ENCODE measurements at places on chromosomes 12 and 14.

DNA sequence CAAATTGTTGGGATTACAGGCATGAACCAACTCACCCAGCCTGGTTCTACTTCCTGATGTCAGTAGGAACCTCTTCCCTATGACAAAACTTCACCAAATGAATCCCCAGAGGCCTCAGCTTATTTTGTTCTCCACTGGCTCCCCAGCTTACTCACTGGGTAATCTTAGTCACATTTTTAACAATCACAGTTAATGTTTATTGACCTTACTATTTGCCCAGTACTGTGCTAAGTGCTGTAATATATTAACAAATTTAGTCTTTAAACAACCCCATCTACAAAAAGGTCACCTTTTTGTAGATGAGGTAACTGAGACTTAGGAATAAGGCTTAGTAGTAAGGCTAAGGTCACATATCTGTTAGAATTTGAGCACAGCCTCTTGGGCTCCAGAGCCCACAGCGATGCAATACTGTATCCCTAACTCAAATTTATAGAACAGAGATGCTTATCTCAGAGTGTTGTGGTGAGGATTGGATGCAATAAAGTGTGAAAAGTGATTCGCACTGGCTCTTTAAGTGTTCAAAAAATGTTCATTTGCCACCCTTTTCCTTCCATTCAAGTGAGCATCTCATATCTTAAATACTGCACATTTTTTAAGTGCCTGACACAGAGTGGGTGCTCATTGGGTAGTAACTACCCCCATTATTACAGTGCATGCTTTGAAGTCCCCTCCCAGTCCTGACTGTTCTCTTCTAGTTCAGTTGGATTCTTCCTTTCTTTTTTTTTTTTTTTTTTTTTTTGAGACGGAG is 146.4 kb upstream of the ARHGAP5 start:
- no peak for DNase-seq

DNA sequence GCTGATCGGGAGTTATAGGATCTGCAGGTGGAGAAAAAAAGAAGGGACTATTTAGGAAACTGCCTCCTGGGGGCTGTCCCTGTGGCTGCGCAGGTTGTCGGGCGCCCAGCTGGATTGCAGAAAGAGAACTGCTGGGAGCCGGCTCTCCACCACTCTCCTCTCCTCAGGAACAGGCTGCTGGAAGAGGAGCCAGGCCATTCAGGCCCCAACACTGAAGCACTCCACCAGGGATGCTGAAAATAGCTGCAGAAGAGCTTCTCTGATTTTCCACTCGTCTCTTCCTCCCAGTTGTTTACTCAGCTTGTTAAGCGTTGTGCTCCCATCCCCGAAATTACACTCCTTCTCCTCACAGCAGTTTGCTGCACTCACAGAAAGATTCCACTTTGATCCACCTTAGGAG is 347.3 kb downstream of the GLT1D1 start:
- no peak for DNase-seq

GRCh38 chr12:18363321-18363720 is 102.0 kb downstream of the PIK3C2G start:
- no peak for DNase-seq

DNA sequence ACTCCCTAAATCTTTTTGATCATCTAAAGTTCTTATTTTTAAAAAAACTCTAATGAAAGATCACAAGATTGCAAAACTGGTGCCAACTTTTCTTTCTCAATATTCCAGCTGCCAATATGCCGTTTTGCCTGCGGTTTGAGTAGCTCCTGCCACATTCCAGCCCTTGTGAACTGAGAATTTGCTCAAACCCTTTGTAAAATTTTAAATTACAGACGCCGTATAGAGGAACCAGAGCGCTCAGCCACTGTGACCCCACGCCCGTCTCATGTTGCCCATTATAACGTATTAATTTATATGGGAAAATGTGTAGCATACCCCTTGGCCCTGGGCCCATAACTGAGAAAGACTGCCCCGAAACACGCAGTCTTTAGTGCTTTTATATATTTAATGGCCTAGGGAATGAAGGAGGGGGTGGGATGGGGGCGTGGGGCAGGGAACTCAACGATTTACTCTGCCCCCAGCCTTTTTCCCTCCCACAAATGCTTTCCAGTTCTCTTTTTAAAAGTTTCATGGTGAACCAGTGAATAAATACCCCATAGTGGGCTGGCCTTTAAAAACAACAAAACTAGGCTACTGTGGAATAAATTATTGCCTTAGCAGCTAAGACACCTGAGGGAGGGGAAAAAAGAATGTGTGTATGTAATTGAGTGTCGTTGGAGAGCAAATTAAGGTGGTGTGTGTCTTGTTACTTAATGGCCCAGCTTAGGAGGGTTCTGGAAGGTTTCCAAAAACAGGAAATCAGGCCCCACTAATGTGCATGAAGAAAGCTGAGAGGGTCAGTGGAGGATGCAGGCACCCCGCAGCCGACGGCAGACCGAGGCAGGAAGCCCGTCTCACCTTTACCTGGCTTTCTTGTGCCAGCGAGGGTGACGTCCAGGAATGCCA is 45.7 kb upstream of the RFLNA start:
- DNase-seq = no peak

DNA sequence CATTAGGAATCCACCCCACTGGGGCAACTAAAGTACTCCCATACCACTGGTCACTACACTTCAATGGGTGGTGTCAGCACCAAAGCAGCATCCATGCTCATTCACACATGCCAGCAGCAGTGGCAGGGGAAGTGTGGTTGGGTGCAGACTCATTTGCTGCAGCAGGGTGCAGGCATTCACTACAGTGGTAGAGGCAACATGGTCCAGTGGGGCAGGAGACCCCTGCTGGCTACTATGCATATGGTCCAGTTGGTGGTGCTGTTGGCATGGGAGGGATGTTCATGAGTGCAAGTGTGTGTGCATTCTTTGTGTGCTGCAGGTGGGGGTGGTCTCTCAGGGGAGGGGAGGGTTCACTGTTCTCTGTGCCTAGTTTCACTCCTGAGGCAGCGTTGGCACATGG is 908.4 kb upstream of the NOVA1 start:
- no peak for DNase-seq

- DNase-seq = peak; percentile 69
Observed at GRCh38 chr12:122793685-122794106, 19.3 kb downstream of the CCDC62 start.

Data from CD4-positive, alpha-beta T cell treated with Interleukin-2 at 100 ng/mL for 4 hours (primary cell).